Prostate gland (tissue), 2 donors: ENCODE measurements at places on chromosomes 13 and 19. TPM values are rescaled to one million over a fixed set of nuclear protein-coding genes. Genes with fewer than 3 reads are reported as not detected.
A peak's percentile ranks its signal among the peaks of the same experiment; 100 is the strongest.

DNA sequence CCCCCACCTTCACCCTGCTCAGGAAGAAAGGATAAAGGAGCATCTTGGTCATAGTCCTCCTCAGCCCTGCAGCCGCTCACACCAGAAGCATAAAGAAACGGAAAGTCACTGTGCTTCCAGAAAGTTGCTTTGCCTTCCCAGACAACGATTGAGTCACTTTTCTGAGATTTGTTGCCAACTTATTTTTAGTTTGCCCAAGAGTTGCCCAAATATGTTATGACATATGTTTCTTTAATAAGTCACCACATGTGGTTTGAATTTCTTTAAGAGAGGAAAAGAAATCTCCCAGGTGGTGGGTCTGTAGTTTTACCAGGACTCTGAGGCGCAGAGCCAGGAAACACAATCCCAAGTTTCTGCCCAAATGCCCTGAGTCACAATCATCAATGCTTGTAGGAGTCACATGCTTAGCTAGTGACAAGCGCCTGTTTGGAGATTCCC is 63.4 kb upstream of the LRCH1 start:
- no peak overlapping the region for H3K27ac ChIP-seq
- H3K27me3 ChIP-seq: no peaks in the 10 kb centered on the region
- no peaks in the 10 kb centered on the region for H3K36me3 ChIP-seq
- no peaks in the 10 kb centered on the region for H3K4me1 ChIP-seq

The ZNF440 gene
- total RNA-seq: 17.9 TPM

DNA sequence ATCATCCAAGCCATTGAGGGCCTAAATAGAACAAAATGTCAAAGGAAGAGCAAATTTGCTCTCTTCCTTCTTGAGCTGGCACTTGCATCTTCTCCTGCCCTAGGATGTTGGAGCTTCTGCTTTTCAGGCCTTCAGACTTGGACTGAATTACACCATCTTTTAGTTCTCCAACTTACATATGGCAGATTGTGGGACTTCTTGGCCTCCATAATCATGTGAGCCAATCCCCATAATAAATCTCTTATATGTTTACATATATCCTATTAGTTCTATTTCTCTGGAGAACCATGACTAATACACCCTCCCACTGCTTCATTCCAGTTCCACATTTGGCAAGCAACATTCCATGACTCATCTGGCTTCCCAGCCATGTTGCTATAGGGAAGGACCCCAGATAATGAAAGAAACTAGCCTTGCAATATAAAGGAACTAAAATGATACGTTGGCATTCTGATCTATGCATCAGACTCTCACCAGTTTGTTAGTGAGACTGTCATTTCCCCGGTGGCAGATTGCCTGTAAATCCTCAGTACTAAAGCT is 11.0 kb upstream of the ACOD1 start:
- no peak for DNase-seq
- H3K4me1 ChIP-seq: no peaks in the 10 kb centered on the region
- no peaks in the 10 kb centered on the region for H3K27me3 ChIP-seq
- no peaks in the 10 kb centered on the region for H3K36me3 ChIP-seq
- H3K27ac ChIP-seq: no peak overlapping the region
- H3K4me3 ChIP-seq: no peak overlapping the region

GRCh38 chr13:77351315-77351714 is 24.4 kb upstream of the MYCBP2 start:
- no peak for DNase-seq
- H3K27me3 ChIP-seq: no peaks in the 10 kb centered on the region
- no peak overlapping the region for H3K4me3 ChIP-seq
- H3K27ac ChIP-seq: no peak overlapping the region
- H3K36me3 ChIP-seq: no peaks in the 10 kb centered on the region

GRCh38 chr19:38653028-38653571 is 5.7 kb downstream of the ACTN4 start:
- DNase-seq: no peak
- peaks cover 20% of the 10 kb centered on the region for H3K4me1 ChIP-seq
- no peaks in the 10 kb centered on the region for H3K27me3 ChIP-seq
- no peak overlapping the region for H3K4me3 ChIP-seq

GRCh38 chr19:54391589-54392061 is 23.6 kb upstream of the TTYH1 start:
- no peaks in the 10 kb centered on the region for H3K36me3 ChIP-seq
- H3K4me1 ChIP-seq: no peaks in the 10 kb centered on the region
- H3K27ac ChIP-seq: no peak overlapping the region
- no peak overlapping the region for H3K4me3 ChIP-seq

- DNase-seq: peak; percentile 72
- no peak overlapping the region for H3K4me3 ChIP-seq
- H3K27me3 ChIP-seq: no peaks in the 10 kb centered on the region
- H3K4me1 ChIP-seq: peaks cover 8% of the 10 kb centered on the region
Measured at GRCh38 chr19:32976223-32976805, 4.3 kb downstream of the FAAP24 start.

- no peaks in the 10 kb centered on the region for H3K27me3 ChIP-seq
- no peak overlapping the region for H3K4me3 ChIP-seq
- H3K4me1 ChIP-seq: peaks cover 7% of the 10 kb centered on the region
- no peaks in the 10 kb centered on the region for H3K36me3 ChIP-seq
- H3K27ac ChIP-seq: no peak overlapping the region
Measured at GRCh38 chr19:7527516-7528191, 5.2 kb downstream of the MCOLN1 start.
